Stimulated activated CD8-positive, alpha-beta memory T cell treated with anti-CD3 and anti-CD28 coated beads, Interleukin-4, amount 100 ng/mL, for 4 hours (primary cell): ENCODE measurements at places on chromosomes 16 and 17.

DNA sequence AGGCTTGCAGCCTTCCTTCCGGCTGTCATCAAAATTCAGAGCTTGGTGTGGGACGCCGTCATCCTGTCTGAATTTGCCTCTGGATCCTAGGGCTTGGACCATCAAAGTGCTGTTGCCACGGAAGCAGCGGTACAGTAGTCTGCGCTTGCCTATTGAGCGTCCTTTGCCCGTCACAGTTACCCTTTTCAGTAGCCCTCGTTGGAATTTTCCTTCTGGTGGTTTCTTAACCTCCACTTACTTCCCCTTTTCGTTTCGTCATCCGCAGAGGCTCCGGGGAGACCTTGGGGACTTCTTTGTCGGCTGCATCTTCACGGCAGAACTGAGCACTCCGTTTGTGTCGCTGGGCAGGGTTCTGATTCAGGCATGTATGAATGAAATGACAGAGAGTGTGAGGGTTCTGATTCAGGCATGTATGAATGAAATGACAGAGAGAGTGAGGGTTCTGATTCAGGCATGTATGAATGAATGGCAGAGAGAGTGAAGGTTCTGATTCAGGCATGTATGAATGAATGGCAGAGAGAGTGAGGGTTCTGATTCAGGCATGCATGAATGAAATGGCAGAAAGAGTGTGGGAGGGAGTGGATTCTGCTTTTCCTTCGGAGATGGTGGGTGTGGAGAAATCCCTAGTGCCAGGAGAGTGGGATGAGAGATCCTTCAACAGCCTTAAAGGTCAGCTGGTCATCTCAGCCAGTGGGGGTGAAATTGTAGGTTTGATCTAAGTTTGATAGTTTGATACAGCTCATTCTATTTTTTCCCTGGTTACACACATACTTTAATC lies 8.0 kb downstream of the TLCD3A start:
- DNase-seq = no peak

GRCh38 chr17:12053552-12053951 lies 32.9 kb downstream of the MAP2K4 start:
- no peak for DNase-seq

DNA sequence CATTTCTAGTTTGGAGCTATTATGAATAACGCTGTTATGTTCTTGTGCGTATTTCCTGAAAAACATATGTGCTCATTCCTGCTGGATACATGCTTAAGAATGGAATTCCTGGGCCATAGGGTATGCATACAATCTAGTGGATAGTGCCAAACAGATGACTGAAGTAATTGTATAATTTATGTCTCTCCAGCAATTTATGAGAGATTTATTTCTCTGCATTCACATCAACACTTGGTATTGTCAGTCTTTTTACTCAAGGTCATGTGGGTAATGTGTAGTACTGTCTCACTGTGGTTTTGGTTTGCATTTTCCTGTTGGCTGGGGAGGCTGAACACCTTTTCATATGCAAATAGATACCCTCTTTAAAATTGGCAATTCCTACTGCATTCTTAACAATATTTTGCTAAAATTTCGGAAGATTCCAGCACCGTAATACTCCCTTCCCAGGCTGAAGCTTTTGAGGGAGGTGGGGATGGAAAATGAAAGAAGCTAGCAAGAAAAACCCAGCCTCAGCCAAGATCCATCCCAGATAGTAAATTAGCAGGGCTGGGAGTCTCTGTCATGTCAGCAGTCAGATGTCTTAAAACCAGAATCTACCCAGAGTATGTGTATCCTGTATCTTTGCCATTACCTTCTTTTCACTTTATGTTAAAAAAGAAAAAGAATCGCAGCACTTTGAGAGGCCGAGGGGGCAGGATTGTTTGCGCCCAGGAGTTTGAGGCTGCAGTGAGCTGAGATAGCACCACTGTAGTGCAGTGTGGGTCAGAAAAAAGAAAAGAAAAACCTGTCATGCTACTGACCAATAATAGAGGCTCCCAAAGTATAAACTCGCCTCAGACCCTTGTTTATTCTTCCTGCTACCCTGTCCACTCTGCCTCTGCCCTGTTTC lies 204.9 kb downstream of the LGALS9B start:
- DNase-seq = no peak

- no peak for DNase-seq
Observed at GRCh38 chr17:7022781-7023571, at the start of gene BCL6B. BCL6B (plus strand) TSS chr17:7023050; CDS start chr17:7023672, 622 bp downstream.

GRCh38 chr16:84295203-84295860 lies 654 bp downstream of the WFDC1 start:
- no peak for DNase-seq

DNA sequence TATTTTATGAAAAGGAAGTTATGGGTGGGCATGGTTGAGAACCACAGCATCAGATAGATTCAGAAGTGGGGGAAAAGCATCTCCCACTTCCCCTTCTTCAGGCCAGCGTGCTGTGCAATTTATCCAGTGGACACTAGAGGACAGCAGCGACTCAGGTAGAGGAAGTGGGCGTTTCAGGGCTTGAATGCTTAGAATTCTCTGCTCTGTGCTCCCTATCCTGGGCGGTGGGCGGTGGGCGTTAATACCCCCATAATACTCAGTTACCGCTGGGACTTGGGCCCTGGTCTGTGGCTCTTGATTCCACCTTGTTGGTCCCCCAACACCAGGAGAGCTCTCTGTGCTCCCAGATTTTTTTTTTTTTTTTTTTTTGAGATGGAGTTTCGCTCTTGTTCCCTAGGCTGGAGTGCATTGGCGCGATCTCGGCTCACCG lies 3.7 kb upstream of the LYZL6 start:
- DNase-seq = peak; percentile 13

- no peak for DNase-seq
Observed at GRCh38 chr16:84827897-84828296, 8.1 kb downstream of the CRISPLD2 start.

- DNase-seq = no peak
Observed at GRCh38 chr17:33838281-33838680, 416.8 kb upstream of the CCL2 start.

DNA sequence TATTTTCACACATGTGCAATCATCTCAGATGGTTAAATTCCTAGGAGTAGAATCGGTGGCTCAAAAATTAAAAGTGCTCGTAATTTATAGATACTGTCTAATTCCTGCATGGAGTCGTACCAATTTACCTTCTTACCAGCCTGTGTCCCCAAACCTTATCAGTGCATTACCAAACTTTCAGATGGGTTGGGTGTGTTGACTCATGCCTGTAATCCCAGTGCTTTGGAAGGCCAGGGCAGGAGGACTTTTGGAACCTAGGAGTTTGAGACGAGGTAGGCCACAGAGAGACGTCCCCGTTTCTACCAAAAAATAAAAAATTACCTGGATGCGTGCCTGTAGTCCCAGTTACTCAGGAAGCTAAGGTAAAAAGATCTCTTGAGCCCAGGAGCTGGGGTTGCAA lies 34.5 kb upstream of the GPRC5B start:
- DNase-seq = no peak

GRCh38 chr17:81267390-81268067 lies 27.6 kb downstream of the SLC38A10 start:
- no peak for DNase-seq

- no peak for DNase-seq
Observed at GRCh38 chr17:35894206-35894605, 14.0 kb upstream of the CCL5 start.

DNA sequence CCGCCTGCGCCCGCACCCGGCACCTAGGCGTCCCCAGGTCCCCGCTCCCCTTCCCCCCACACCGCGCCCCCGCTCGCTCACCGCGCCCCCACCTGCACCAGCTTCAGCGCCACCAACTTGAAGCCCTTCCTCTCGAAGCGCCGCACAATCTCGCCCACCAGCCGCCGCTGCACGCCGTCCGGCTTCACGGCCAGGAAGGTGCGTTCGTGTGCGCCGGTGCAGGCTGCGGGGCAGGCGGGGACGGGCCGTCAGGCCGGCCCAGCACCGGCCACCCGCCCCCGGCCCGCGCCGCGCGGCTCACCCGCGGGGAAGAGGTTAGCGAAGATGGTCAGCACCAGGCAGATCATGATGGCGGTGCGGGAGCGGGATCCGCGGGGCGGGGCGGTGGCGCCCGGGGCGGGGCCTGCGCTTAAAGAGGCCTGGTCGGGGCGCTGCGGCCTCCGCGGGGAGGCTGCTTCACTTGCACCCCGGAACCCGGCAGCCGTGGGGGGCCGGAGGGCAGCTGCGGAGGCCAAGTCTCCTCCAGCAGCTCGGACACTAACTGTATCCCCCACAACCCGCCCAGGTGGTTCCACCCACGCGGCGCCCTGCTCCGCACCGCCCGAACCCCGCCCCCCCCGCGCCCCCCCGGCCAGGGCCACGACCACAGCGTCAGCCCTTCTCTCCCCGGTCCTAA lies at the start of gene NME3:
Gene NME3 (minus strand): TSS at position 356 of the 676 bp plus-strand sequence. CDS start 9 bp downstream, at position 347.
- DNase-seq = peak; percentile 49

DNA sequence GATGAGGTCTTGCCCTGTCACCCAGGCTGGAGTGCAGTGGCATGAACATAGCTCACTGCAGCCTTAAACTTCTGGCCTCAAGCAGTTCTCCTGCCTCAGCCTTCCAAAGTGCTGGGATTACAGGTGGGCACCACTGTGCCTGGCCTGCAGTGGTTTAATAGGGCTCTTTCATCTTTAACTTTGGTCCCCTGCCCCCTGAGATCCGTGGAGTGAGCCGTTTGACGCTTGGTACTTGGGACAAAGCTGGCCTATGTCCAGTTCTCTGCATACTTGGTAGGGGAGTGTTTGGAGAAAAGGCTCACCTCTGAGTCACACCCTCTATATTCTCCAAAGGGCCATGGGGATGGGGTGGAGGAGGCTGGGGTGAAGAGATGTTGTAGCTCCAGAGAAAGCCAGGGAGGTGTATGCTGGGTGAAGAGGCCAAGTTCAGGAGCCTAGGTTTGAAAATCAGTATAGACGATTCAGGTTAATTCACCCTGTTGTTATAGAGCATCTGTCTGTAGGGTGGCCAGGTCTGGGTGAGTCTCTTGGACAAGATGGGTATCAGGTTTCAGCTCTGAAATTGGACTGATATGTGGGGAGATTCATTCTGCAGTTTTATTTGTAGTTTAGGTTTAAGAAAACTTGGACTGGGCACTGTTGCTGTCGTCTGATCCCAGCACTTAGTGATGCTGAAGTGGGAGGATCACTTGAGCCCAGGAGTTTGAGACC lies 17.6 kb downstream of the ABCC1 start:
- no peak for DNase-seq

GRCh38 chr17:21400816-21401593 lies 24.8 kb downstream of the KCNJ12 start:
- no peak for DNase-seq

DNA sequence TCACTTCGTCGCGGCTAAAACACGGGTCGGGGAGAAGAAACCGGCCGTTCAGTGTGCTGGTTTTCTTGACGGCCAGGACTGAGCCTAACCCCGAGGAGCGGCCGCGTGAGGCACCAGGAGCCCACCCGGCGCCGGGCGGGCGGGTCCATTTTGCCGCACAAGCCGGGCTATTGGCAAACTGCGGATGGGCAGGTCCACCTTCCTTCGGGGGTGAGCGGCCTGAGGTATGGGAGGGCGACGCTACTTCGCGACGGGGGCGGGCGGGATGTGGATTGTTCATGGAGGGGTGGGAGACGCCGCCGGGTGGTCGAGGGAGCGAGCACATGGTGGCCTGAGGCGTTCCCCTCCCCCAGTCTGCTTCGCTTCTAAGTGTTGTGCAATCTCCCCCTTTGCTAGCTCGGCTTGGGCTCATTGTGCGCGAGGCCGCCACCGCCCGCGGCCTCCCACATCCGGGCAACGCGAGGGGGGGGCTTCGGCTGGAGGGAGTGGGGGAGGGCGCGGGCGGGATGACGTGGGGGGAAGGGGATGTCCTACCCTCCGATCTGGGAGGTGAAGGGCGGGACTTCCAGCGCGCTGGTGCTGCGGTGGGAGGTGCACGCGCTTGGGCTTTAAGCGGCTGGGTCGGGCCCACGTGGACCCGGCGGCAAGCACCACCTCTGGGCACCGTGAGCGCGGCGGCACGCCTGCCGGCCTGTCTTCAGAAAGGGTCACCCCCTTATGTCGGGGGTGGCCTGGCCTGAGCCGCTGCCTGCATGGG lies 5.9 kb upstream of the CD68 start:
- peak; percentile 88 for DNase-seq

GRCh38 chr16:83933885-83934683 lies 19.0 kb upstream of the OSGIN1 start:
- no peak for DNase-seq

- DNase-seq = no peak
Observed at GRCh38 chr17:43530288-43531081, 15.7 kb downstream of the ETV4 start.

- no peak for DNase-seq
Observed at GRCh38 chr17:20925954-20926353, 116.9 kb downstream of the USP22 start.

DNA sequence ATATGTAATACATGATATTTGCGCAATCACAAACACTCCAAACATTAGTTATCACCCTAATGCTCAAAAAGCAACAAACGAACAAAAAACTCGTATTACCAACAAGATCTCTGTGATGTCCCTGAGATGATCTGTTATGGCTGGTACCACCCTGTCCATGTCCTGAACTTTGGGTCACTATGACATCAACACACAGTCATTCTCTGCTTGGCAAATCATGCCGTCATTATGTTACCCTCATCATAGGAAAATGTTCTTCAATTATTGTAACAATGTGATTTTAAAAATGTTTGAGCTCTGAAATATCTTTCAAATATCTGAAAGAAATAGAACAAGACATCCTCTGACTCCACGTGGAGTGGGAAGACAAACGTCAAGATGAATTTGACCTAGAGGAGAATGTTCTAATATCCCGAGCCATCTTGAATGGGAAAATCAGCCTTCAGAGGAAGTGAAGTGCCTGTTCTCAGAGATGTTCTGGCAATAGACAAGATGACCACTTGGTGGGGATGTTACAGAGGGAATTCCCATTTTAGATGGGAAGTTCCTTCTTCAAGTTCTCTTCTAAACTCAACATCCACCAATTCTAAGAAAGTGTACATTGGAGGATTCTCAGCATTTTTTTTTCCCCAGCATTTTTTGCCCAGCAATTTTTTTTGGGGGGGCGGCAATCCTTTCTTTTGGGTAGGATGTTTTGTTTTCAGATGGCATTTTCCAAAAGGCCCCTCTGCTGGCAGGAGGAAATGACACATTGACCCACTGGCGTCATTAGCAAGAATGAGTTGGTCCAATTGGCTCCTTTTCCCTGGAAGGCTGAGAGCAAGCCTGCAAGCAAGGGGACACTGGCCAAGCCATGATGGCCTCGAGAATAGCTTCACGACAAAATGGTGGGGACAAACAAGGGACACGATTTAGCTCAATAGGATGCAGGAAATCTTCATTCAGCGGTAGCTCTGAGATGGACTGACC lies 3.7 kb upstream of the HSD17B2 start:
- DNase-seq = no peak

DNA sequence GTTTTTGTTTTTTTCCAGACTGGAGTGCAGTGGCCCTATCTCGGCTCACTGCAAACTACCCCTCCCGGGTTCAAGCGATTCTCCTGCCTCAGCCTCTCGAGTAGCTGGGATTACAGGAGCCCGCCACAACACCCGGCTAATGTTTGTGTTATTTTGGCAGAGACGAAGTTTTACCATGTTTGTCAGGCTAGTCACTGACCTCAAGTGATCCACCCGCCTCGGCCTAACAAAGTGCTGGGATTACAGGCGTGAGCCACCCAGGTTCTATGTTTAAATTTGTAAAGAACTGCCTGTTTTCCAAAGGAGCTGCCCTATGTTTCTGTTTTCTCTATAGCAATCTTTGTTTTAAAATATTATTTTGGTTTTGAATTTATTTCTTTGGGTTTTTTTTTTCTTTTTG lies 13.8 kb upstream of the C16orf87 start:
- DNase-seq = no peak
